T47D (cell line): ENCODE measurements at places on chromosomes 3 and 15.
A peak's percentile ranks its signal among the peaks of the same experiment; 100 is the strongest.

- peak; percentile 41 for DNase-seq
These were observed 370.0 kb upstream of the FRG2C start for GRCh38 chr3:75294124-75294523.

- DNase-seq, result no peak
These were observed 67.4 kb downstream of the XXYLT1 start for GRCh38 chr3:195203606-195204005.

- DNase-seq, result no peak
These were observed 177.1 kb upstream of the UMPS start for GRCh38 chr3:124553178-124553577.

DNA sequence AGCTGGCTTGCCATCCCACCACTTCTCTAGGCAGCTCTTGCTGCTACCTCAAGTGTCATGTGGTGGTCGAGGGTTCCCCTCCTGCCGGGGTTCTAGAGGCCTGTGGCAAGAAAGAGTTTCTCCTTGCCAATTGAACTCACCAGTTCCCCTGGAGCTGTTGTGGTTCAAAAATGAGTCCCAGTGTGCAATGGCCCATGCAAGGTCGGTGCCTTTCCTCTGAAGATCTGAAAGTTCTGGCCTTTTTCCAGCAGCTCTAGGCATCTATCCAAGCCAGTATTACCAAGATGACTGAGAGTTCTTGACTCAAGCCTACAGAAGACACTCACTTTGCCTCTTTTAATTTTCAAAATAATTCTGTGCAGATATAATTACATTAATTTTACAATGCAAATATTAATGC, 163.6 kb downstream of the KCNMB2 start:
- DNase-seq, result no peak

DNA sequence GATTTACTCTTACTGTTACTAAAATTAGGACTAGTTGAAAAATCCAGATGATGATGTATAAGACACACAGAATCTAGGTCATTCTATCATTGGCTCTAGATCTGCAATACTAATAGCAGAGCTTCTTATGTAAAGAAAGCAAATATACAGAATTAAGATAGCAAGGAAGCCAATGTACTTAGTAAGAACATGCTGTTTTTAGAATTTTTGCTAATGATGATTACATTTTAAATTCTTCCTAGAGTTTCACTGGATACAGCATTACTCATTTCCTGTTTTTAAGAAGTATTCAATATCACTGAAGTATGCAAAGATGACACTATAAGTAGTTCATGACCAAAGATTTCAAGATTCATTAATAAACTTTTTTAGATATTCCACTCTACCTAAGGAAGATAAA, 60.7 kb downstream of the CFAP20DC start:
- DNase-seq, result no peak

DNA sequence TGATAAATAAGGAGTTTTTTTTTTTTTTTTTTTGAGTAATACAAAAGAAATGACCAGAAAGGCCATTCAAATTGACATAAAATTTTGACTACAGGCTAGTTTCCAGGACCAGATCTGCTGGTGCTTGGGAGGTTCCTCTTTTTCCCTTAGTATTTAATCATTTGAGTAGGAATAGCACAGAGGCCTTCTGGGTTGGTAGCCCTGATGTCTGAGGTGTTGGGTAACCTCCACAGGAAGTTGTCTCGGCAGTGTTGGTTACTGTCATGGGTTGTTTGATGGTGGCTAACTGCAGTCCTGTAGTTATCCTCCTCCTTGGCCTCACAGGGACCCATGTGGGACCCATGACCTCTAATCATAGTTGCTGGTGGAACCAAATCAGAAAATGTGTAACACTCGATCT, 91.1 kb downstream of the USP13 start:
- DNase-seq, result no peak

DNA sequence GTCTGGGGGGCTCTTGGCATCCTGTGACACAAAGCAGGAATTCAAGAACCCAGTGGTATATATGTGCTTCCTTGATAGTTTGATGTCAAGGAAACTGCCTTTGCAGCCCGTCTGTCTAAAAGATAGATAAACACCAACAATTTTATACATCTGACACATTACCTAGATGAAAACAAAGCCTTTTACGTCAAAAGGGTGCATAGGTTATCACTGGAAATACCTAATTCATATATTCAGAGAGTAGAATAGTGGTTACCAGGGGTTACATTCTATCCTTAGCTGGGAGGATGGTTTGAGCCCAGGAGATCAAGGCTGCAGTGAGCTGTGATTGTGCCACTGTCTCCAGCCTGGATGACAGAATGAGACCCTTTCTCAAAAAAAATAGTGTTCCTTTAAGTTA, 356.9 kb upstream of the RASGRP1 start:
- DNase-seq, result no peak

GRCh38 chr15:26891448-26892181, 24.8 kb downstream of the GABRA5 start:
- DNase-seq, result peak; percentile 85

- DNase-seq, result no peak
These were observed 206.0 kb upstream of the WNT5A start for GRCh38 chr3:55692957-55693558.

DNA sequence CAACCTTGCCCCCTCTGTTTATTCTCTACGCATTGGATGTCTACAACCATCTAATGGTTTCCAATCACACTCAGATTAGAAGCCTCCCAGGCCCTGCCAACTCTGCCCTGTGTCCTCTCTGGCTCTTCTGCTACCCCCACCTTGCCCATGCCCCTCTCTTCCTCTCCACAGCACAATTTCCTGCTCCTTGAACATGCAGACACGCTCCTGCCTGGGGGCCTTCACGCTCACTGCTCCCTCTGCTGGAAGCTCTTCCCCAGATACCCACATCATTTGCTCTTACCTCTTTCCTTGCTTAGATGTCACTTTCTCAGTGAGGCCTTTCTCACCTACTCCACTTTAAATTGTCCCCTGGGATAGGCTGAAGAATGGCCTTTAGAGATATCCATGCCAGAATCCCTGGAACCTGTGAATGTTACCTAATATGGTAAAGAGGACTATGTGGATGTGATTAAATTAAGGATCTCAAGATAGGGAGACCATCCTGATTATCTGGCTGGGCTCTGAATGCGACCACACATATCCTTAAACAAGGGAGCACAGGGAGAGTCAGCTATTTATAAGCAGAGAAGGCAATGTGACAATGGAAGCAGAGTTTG, 9.9 kb downstream of the KY start:
- peak; percentile 56 for DNase-seq
